ENCODE measurements at places on chromosomes 6 and 20.

DNA sequence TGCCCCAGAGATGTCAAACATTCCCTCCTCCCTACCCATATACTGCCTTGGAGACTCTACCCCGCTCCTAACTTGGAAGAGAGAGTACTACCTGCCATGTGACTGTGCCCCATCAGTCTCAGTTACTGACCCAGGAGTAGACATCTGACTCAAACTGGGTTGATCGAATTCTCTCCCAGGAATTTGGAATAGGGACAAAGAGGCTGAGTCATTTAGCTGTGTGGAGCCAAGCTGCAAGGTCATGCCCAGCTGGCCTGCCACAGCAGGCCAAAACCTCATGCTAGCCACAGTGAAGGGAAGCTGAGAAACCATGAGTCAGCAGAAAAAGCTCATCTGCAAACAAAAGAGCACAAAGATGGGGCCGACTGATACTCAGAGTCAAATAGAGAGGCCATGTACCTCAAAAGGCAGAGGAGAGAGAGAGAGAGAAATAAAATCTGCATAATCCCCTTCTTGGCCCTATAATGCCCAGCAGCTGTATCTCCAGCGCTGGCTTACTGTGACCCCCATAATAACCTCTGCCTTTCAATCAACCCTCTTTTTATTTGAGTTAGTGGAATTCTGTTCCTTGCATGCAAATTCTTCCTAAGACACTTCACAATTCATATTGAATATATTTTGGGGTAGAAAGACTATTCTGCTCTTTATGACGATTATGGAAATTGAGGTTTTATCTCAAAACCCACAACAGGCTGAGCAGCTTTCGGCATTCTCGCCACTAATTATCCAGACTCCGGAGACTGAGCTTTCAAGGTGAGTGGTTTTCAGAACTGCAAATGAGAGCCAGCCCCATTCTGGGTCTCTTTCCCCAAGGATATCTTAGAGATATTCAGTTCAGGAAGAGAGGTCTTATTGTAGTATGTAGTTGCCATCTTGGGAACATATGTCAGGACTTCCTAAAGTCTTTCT, 21.4 kb upstream of the AKIRIN2 start:
- H3K27me3 ChIP-seq: peaks cover under 1% of the 10 kb centered on the region
- no peak for DNase-seq
- no peaks in the 10 kb centered on the region for H3K36me3 ChIP-seq
- no peak overlapping the region for H3K4me3 ChIP-seq
- H3K4me1 ChIP-seq: peaks cover 17% of the 10 kb centered on the region

DNA sequence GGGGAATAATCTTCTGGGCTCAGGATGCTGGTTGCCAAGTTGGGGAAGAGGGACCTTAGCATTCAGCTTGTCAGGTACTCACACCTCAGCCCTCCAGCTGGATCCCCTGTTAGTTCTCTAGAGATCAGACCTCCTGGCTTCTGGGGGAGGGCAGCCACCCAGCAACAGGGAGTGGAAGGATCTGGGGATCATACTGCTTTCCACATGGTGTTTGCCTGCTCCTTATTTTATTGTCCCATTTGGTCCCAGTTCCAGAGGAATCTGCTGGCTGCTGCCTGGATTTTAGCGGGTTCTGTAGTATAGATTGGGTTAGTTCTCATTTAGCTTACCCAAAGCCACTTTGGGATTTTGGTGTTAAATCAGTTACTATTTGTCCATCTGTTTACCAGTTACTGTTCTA, 29.3 kb downstream of the KAT14 start:
- H3K4me1 ChIP-seq: peaks cover 21% of the 10 kb centered on the region
- no peak for DNase-seq
- peaks cover 51% of the 10 kb centered on the region for H3K36me3 ChIP-seq

- DNase-seq: peak; percentile 71
- peaks cover 50% of the 10 kb centered on the region for H3K27me3 ChIP-seq
- no peak overlapping the region for H3K4me3 ChIP-seq
- H3K4me1 ChIP-seq: peaks cover 24% of the 10 kb centered on the region
- H3K36me3 ChIP-seq: peaks cover 9% of the 10 kb centered on the region
- H3K27ac ChIP-seq: no peak overlapping the region
Observed at GRCh38 chr6:21593927-21594415, 420 bp downstream of the SOX4 start.

DNA sequence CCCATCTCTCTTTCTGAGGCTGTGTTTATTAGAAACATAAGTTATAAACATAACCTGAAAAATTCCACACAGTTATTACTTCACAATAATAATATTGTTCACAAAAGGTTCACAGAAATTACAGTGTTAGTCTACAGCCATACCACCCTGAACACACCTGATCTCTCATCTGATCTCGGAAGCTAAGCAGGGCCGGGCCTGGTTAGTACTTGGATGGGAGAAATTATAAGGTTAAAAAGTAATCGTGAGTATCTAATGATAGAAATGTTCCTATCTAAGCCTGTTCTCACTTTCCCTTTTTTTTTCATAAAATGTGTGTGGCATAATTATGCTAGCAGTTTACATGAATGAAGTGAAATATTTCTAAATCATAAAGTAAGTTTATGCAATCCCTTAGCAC, 647.8 kb downstream of the TBC1D32 start:
- no peak for DNase-seq
- H3K27ac ChIP-seq: no peak overlapping the region
- no peak overlapping the region for H3K4me3 ChIP-seq
- no peaks in the 10 kb centered on the region for H3K27me3 ChIP-seq

DNA sequence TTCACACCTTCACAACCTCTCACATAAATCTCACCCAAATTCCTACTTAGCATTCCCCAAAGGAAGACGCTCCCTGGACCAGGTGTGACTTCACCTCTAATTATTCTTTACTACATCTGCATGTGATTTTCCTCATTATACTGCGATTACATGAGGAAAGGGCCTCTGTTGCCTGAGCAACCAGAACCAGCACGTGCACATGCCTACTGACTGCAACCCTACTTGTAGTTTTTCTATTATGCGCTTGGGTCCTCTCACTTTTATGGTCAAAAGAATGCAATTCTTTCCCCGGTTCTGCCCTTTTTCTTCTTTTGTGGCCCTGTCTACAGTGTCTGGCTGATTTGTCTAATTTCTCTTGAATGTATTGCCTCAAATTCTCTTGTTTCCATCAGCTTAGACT, 20.4 kb upstream of the ANKEF1 start:
- H3K36me3 ChIP-seq: no peaks in the 10 kb centered on the region
- no peak overlapping the region for H3K4me3 ChIP-seq
- H3K27ac ChIP-seq: no peak overlapping the region
- no peak for DNase-seq
- peaks cover 2% of the 10 kb centered on the region for H3K27me3 ChIP-seq

DNA sequence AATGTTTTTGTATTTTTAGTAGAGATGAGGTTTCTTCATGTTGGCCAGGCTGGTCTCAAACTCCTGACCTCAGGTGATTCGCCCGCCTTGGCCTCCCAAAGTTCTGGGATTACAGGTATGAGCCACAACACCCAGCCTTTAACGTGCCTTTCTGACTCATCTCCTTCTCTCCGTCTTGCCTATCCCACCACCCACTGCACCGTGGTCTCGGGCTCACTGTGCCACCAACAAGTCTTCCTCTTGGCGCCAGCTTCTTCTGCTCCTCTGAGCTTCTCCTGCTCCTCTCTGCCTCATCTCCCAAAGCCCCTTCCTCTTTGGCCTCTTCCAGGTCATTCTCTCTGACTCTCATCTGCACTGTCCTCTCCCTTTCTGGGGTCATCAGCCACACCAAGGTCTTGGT, 41.0 kb downstream of the TMEM242 start:
- no peak overlapping the region for H3K4me3 ChIP-seq
- H3K36me3 ChIP-seq: no peaks in the 10 kb centered on the region
- H3K27me3 ChIP-seq: peaks cover 8% of the 10 kb centered on the region

DNA sequence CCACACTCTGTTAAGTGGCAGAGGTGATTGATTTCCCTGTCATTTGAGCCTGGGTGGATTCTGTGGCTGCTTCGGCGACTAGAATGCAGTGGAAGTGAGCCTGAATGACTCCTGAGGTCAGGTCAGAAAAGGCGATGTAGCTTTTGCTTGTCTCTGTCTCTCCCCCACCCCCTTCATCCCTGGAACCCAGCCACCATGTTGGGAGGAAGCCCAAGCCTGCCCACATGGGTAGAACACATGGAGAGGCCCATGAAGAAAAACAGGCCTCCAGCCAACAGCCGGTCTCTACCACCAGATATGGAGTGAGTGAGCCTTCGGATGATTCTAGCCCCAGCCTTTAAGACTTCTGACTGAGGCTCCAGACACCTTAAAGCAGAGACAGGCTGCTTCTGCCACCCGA, 181.0 kb downstream of the TFAP2C start:
- H3K27ac ChIP-seq: no peak overlapping the region
- H3K4me1 ChIP-seq: no peaks in the 10 kb centered on the region
- no peaks in the 10 kb centered on the region for H3K36me3 ChIP-seq

DNA sequence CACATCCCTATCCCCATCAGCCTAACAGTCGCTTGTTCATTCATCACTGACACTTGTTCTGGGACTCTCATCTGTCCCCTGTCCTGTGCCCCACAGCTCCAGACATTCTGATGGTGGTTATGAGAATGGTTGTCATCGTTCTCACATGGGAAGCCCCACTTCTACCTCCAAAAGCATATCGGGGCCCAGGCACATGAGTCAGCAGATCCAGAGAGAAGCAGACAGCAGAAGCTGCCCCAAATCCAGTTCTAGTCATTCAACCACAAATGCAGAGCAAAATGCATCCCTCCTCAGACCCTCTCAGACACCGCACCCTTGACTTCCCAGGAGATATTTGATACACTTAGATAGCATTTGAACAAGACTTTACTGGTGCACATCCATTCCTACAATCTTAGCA, 106.0 kb downstream of the FOXF2 start:
- H3K36me3 ChIP-seq: no peaks in the 10 kb centered on the region
- H3K4me1 ChIP-seq: no peaks in the 10 kb centered on the region
- no peak overlapping the region for H3K27ac ChIP-seq
- peaks cover 2% of the 10 kb centered on the region for H3K27me3 ChIP-seq
- no peak overlapping the region for H3K4me3 ChIP-seq

DNA sequence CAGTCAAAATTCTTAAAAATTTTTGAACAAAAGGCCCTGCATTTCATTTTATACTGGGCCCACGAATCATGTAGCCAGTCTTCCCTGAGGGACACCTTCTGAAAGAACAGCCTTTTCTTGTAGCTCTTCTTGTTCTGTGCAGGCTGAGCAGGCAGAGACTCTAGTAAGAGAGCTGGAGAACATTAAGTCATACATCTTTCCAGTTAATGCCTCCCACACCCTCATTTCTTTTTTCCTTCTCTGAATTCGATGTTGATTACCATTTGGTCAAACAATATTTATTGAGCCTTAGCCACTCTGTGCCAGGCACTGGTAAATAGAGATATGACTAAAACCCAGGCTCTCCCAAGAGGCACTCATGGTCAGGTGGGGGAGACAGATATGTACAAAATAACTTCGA, 33.6 kb downstream of the METTL24 start:
- DNase-seq: no peak
- H3K36me3 ChIP-seq: no peaks in the 10 kb centered on the region
- H3K4me1 ChIP-seq: no peaks in the 10 kb centered on the region
- no peak overlapping the region for H3K27ac ChIP-seq
- H3K27me3 ChIP-seq: peaks cover 3% of the 10 kb centered on the region

DNA sequence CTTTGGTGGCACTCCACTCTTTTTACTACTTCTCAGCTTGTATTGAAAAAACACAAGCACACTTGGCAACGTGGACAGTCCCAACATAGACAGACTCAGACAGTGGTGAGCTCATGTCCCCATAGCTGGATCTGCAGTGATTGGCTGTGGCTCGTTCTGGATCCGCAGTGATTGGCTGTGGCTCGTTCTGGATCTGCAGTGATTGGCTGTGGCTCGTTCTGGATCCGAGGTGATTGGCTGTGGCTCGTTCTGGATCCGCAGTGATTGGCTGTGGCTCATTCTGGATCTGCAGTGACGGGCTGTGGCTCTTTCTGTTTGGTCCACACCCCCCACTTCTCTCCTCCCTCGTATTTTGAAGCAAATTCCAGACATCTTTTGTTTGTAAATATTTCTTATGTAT, 28.0 kb downstream of the OSBPL2 start:
- H3K36me3 ChIP-seq: peaks cover 19% of the 10 kb centered on the region
- no peaks in the 10 kb centered on the region for H3K4me1 ChIP-seq
- no peak overlapping the region for H3K27ac ChIP-seq
- DNase-seq: no peak

DNA sequence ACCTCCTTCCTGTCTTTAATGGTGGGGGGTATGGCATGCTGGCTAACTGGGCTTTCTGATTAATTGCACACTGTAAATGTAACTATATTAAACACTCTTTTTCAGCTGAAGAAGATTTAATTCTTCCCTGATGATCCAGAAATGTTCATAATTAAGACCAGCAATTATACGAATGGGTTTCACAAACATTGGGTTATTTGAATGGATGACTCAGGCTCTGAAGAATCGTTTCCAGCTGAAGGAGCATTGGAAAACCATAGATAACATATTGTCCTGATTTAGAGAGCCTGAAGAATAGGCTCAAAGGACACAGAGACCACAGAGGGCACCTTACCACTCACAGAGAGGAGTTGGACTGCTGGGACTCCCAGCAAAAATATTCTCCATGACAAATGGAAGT, 130.7 kb upstream of the SSTR4 start:
- no peak for DNase-seq
- H3K36me3 ChIP-seq: no peaks in the 10 kb centered on the region
- H3K4me3 ChIP-seq: no peak overlapping the region

GRCh38 chr6:79812195-79812594, 135.2 kb downstream of the ELOVL4 start:
- H3K27me3 ChIP-seq: peaks cover 3% of the 10 kb centered on the region
- H3K4me1 ChIP-seq: no peaks in the 10 kb centered on the region
- H3K36me3 ChIP-seq: no peaks in the 10 kb centered on the region
- no peak overlapping the region for H3K4me3 ChIP-seq

- no peaks in the 10 kb centered on the region for H3K36me3 ChIP-seq
- H3K4me3 ChIP-seq: no peak overlapping the region
Observed at GRCh38 chr20:58150772-58151171, 77.7 kb downstream of the ANKRD60 start.

DNA sequence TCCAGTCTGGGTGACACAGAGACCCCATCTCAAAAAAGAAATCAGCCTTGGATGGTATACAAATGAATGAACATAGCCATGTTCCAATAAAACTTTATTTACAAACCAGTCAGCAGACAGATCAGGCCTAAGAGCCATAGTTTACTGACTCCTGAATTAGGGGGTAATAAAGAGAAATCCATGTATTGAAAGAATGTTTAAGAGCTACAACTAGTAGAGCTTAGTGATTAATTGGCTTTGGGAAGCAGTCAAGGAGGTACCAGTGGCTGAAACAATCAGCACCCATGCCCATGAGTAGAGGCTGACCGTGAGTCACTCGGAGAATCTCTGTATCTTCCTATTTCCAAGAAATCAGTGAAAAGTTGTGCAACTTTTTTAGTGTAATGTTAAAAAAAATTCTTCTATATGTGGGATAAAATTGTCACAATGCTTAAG, 223.6 kb upstream of the RREB1 start:
- no peak overlapping the region for H3K4me3 ChIP-seq
- DNase-seq: no peak
- H3K27ac ChIP-seq: no peak overlapping the region
- peaks cover 7% of the 10 kb centered on the region for H3K4me1 ChIP-seq

GRCh38 chr20:59647271-59647670, 42.9 kb downstream of the PHACTR3 start:
- H3K27me3 ChIP-seq: peaks cover 8% of the 10 kb centered on the region
- no peak overlapping the region for H3K27ac ChIP-seq
- no peaks in the 10 kb centered on the region for H3K36me3 ChIP-seq
- no peaks in the 10 kb centered on the region for H3K4me1 ChIP-seq

GRCh38 chr20:24657878-24658620, 188.6 kb downstream of the SYNDIG1 start:
- no peak for DNase-seq
- no peak overlapping the region for H3K27ac ChIP-seq
- H3K4me1 ChIP-seq: no peaks in the 10 kb centered on the region
- no peaks in the 10 kb centered on the region for H3K27me3 ChIP-seq

Data from activated CD4-positive, alpha-beta T cell treated with anti-CD3 and anti-CD28 coated beads, Interleukin-2, amount 10 ng/mL, durations not matched to agents 24 days and 14 days (primary cell).